ENCODE measurements at places on chromosomes 7 and 10.

DNA sequence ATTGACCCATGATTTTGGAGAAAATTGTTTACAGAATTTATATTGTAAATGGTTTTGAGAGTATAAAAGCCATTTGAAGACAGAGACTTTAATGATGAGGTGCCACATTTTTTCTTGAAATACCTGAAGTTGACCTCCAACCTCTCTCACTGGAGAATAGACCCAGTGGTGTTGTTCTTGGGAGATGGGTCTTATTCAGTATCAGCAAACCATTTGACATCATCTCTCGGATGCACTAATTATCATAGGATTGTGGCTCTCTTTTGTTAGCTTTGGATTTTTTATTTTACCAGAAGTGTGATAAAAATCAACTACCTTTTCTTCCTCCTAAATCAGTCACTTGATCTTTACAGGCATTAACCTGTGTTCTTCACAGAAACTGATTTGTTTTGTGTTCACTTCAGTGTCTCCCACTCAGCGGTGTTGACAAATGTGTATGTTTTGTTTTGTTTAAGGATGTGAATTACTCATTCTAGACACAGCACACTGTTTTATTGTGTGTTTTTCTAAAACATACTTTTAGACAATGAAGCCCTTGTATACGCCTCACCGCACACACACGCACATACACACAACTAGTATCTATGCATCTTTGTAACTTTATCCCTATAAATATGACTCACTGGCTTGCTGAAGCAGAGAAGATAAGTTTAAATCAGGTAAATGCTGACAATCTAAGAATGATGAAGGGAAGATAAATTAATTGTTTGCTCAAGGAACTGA lies 455.6 kb downstream of the INHBA start:
- no peak for DNase-seq

DNA sequence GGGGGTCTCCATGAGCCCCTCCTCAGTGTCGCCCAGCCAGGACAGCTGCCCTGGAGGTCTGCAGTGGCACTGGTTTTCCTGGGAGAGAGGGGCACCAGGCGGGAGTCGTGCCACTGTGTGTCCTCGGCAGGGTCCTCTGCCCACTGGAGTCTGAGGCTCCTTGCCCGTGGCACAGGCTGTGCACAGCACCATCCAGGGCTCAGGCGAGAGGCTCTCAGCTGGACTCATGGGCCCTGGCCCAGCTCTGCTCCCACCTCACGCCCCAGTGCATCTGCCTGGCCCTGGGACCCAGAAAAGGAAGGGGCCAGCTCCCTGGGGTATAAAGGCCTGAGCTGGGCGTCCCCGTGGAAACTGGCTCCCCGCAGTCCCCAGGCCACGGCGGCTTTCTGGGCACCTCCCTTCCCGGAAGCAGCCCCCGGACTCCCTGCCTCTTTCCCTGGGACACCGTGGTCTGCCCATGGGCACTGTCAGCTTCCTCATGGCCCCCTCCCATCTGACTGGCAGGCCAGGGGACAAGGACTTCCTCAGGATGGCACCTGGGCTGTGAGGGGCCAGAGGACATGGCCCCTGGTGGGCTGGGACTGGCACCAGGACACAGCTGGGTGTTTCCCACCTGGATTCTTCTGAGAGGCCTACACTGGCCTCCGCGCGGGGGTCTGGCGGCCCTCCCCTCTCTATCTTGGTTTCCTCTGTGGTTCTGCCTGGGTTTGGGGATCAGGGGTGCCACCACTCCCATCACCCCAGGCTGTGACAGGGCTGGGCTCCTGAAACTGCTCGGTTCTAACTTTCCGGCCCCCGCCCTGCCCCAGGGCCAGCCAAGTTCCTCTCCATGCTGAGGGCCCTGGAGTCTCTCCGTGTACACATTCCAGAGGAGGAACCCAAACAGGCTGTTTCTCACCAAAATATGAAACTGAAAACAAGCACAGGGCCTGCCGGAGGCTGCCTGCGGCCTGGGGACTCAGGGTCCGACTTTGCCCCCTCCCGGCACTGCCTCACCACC lies 5.5 kb downstream of the FOXL3 start:
- no peak for DNase-seq

- no peak for DNase-seq
These were observed 18.2 kb downstream of the TSPAN33 start for GRCh38 chr7:129162732-129163131.

GRCh38 chr7:143331179-143331801 lies 15.4 kb downstream of the CLCN1 start:
- DNase-seq: no peak
